Upper lobe of left lung (tissue), 6 donors: ENCODE measurements at places on chromosomes 2 and 18. TPM values are rescaled to one million over a fixed set of nuclear protein-coding genes. Genes with fewer than 3 reads are reported as not detected.

DNA sequence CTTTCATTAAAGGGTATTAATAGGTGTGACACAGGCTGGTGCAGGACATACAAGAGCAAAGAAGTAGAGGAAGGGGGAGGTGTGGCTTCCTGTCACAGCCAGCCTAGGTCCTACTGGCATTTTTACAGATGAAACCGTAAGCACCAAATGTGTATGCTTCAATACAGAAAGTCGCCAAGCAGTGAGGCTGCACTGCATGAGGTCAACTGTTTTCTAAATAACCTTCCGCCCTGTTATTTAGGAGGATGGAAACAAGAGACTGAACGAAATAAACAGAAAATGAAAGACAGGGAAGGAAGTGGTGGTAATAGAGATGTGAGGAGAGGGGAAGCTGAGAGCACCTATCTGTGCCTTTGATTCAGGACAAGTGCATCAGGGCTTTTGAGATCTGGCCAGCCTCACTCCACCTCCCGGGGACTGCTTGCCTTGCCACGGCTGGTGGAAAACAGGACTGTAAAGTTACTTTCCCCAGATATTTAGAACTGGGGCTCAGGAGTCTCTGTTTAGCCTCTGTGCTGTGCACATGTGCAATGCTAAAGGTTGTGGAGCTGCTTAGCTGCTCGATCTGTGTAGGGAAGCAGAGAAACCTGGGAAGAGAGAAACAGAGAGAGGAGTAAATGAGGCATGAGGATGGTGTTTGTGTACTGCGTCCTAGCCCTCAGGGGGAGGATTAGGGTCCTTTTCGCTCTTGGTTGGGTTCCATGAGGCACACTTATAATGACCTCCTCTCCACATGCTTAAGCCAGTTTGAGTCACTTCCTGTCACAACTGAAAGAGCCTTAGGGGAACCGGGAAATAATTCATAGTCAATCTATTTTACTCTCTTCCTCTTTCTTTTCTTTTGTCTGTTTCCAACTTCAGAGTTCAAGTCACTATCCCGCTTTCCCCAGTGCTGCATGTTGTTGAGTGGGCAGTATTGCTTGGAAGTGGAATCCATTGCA lies 62.3 kb upstream of the BOD1L2 start:
- H3K27me3 ChIP-seq = no peaks in the 10 kb centered on the region
- DNase-seq = no peak
- H3K27ac ChIP-seq = no peak overlapping the region
- no peaks in the 10 kb centered on the region for H3K36me3 ChIP-seq
- H3K4me1 ChIP-seq = no peaks in the 10 kb centered on the region

Gene MYOM1
- 2.1 TPM for total RNA-seq

Gene IL1R1
- total RNA-seq = 60.0 TPM

Gene CRYBA2
- not detected for total RNA-seq

DNA sequence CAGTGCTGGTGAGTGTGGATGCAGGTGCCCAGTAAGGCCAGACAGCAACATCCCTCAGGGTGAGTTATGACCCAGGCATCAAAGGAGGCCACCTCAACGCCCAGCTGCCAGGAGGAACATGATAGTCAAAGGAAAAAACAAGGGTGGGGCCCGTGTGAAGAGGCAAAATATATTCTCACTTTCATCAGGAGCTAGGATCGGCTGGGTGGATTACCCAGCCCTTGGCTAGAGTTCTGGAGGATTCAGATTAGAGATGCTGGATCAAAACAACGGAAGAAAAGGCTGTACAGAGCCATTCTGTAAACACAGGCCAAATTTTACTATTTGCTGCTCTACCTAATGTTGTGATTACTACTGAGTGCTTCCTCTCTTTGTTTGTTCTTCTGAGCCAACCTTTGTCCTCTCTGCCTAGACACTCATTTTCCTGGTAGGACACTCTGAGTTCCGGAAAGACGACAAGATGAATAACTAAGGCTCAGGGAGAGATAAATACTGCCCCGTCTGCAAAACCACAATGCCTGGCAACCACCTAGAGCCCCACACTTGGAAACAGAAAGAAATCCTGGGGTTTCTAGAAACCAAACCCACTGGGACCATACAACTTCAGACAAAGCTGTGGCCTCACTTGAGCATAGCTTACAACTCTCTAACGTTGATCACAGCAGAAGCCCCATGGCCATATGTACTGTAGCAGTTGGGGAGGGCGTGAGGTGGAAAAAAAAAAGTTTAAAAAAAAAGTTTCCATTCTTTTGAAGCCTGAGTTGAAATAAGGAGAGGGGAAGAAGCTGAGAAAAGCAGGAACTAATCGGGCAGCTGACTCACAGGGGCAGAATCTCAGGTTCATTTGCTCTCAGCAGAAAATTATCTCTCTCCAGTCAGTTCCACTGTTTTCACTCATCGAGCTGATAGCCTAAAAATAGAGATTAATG lies 17.8 kb upstream of the PMAIP1 start:
- H3K27ac ChIP-seq = peak overlapping the region; percentile 32
- H3K4me1 ChIP-seq = peaks cover 5% of the 10 kb centered on the region
- H3K27me3 ChIP-seq = no peaks in the 10 kb centered on the region
- H3K36me3 ChIP-seq = no peaks in the 10 kb centered on the region
- H3K4me3 ChIP-seq = no peak overlapping the region
